ENCODE measurements at places on chromosomes 2 and 18. TPM values are rescaled to one million over a fixed set of nuclear protein-coding genes. Genes with fewer than 3 reads are reported as not detected.

Gene SERPINB5
- 0.51 TPM for total RNA-seq

Gene GPD2
- total RNA-seq: 68.1 TPM

Gene NXPH2
- total RNA-seq: not detected

Gene PRADC1
- 29.4 TPM for total RNA-seq

Gene EPG5
- 19.2 TPM for total RNA-seq

Gene TCF7L1
- 8.5 TPM for total RNA-seq

Gene GPR75
- total RNA-seq: 1.6 TPM

Gene HOXD8
- total RNA-seq: 30.3 TPM

Gene ASB18
- under 0.01 TPM for total RNA-seq

Gene COL4A4
- 0.05 TPM for total RNA-seq

Gene ZSWIM2
- total RNA-seq: not detected

Gene CIB4
- total RNA-seq: not detected

Gene EIPR1
- total RNA-seq: 39.3 TPM

Gene RBKS
- 1.2 TPM for total RNA-seq

Gene RPL31
- total RNA-seq: 1,408 TPM

Gene INPP5D
- total RNA-seq: 45.3 TPM

Gene PPP4R1
- 193 TPM for total RNA-seq

Gene IL1RL1
- 0.17 TPM for total RNA-seq

Gene PPP3R1
- 46.8 TPM for total RNA-seq

Gene NDUFAF7
- 11.3 TPM for total RNA-seq

Gene CD8B2
- not detected for total RNA-seq

Gene DSG2
- total RNA-seq: 9.7 TPM

Gene LCLAT1
- total RNA-seq: 15.4 TPM

Gene ANTXR1
- total RNA-seq: 0.68 TPM

Gene LRP1B
- under 0.01 TPM for total RNA-seq

Gene FSHR
- total RNA-seq: not detected

Gene ITGA4
- 0.60 TPM for total RNA-seq

Gene HOXD3
- total RNA-seq: 19.2 TPM

Gene GTF2A1L
- total RNA-seq: 0.09 TPM

Gene PPP1R1C
- total RNA-seq: 0.51 TPM

Gene TGFA
- 22.6 TPM for total RNA-seq

Gene SH3BP4
- total RNA-seq: 42.3 TPM

Gene TMEM163
- 0.09 TPM for total RNA-seq

Data from dermis blood vessel endothelial cell (primary cell).